ENCODE measurements at places on chromosomes 11 and 22. TPM values are rescaled to one million over a fixed set of nuclear protein-coding genes. Genes with fewer than 3 reads are reported as not detected.

FREY1 gene
- 0.32 TPM for total RNA-seq

NLRP14 gene
- total RNA-seq: not detected

- no peak overlapping the region for H3K27ac ChIP-seq
- H3K4me1 ChIP-seq: peaks cover 51% of the 10 kb centered on the region
- no peak overlapping the region for H3K4me3 ChIP-seq
Observed at GRCh38 chr22:40626851-40627250, 9.7 kb downstream of the MRTFA start.

DNA sequence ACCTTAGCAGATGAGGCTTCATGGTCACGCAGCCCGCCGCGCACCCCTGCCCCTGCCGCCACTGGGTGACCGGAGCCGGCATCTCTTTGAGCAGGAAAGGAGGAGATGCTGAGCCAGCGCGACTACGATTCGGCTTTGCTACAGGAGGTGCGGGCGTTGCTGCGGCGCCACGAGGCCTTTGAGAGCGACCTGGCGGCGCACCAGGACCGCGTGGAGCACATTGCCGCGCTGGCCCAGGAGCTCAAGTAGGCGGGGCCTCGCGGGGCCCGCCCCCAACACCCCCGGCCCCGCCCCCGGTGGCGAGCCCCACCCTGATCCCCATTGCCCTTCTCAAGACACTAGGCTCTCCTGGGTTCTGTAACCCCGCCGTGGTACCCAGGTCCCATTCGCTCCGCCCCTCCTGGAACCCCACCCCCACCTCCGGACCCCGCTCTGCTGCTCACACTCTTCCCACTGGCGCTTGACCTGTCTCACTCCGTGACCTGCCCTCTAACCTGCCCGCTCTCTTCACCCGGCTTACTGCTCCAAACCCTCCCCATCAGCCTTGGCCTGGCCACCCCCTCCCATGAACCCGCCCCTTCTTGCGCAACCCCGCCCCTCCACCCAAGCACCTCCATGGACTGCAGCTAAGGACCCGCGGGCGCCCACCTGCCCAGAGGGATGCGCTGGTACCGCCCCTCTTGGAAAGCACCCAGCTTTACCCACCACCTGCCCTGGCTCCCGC, 9.1 kb downstream of the CTSF start:
- H3K4me1 ChIP-seq: no peaks in the 10 kb centered on the region
- peak; percentile 19 for DNase-seq
- no peak overlapping the region for H3K27ac ChIP-seq
- peaks cover 6% of the 10 kb centered on the region for H3K27me3 ChIP-seq

- no peaks in the 10 kb centered on the region for H3K36me3 ChIP-seq
- H3K4me3 ChIP-seq: no peak overlapping the region
- H3K27ac ChIP-seq: no peak overlapping the region
- no peaks in the 10 kb centered on the region for H3K27me3 ChIP-seq
- H3K4me1 ChIP-seq: peaks cover 3% of the 10 kb centered on the region
Observed at GRCh38 chr11:2312232-2313042, 10.6 kb downstream of the TSPAN32 start.

All from activated naive CD4-positive, alpha-beta T cell treated with anti-CD3 and anti-CD28 coated beads for 36 hours (primary cell).